ENCODE measurements at places on chromosomes 12 and 14.

GRCh38 chr14:102593061-102593824 is 794 bp downstream of the RCOR1 start:
- DNase-seq: peak; percentile 77

DNA sequence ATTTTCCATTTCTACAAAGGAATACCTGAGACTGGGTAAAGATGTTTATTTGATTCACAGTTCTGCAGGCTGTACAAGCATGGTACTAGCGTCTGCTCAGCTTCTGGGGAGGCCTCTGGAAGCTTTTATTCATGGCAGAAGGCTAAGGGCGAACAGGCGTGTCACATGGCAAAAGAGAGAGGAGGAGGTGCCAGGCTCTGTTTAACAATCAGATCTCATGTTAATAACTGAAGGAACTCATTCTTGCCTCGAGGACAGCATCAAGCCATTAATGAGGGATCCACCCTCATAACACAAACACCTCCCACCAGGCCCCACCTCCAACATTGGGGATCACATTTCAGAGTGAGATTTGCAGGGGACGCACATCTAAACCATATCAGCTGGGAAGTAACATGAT is 36.0 kb downstream of the PRB3 start:
- DNase-seq: no peak

- no peak for DNase-seq
Measured at GRCh38 chr12:93803424-93803807, 126.2 kb downstream of the CRADD start.

GRCh38 chr12:96219700-96220206 is 25.6 kb downstream of the ELK3 start:
- DNase-seq: no peak

- DNase-seq: no peak
Measured at GRCh38 chr12:131872154-131873051, 22.0 kb upstream of the ULK1 start.

GRCh38 chr14:100841066-100841760 is 15.3 kb downstream of the MEG3 start:
- DNase-seq: peak; percentile 34

DNA sequence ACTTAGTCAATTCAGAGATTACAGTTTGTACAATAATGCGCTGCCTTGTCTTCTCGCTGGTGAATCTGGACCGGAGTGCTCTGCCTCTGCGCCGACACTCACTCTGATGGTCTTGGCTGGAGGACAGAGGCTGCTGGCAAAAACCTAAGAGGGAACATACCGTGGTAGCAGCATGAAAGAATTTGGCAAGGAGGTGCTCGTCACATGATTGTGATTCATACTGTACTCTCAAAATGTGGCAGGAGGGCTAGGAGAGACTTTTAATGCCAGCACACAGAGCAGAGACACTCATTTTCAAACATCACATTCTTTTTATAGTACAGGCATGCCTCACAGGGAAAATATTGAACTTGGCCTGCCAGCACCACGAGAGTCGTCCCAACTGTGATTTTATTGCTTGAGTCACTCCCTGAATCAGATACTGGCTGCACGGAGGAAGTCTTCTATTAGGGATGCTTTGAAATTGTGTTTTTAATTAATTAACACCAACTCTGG is 67.8 kb downstream of the HMGA2 start:
- DNase-seq: peak; percentile 50

DNA sequence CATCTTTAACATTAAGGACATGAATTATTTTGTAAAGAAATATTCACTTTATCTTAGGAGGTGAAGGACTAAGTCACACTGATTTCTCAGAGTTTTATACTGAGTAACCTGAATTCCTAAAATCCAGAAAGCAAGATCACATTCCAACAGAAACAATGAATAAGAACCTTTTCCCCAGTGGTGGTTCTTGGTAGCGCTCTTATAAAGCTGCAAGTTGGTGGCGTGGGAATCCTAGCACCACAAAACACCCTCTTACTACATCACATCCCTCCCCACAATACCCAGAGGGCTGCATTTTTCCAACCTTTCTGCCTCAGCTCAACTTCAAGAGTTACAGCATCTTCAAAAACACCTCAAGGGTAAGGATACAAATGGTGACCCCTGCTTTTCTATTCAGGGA is 44.0 kb upstream of the SMUG1 start:
- no peak for DNase-seq

- DNase-seq: no peak
Measured at GRCh38 chr14:65231286-65231980, 129.1 kb upstream of the MAX start.

DNA sequence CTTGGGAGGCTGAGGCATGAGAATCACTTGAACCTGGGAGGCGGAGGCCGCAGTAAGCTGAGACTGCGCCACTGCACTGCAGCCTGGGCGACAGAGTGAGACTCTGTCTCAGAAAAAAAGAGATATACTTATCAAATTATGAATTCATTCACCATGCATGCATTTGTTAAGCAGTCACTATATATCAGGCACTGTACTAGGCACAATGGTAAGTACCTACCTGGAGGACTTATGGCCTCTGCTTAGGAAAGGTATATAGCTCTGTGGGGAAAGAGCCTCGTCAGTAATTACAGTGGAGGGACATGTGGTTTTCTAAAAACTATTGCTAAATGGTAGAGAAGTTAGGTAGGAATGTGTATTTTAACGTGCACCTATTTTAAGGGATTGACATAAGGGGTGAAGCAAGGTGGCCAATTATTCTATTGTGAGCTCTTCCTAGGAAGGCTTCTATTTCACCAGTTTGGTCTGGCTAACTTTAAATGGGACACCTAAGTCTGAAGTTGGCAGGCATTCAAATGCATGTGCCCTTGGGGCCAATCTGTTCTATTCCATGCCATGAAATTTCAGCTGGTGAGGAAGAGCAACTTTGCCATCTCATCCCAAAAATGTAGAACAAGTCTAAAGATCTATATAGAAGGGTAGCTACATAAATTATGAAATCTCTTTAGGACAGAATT is 15.0 kb downstream of the TCP11L2 start:
- DNase-seq: no peak

- DNase-seq: no peak
Measured at GRCh38 chr14:56881181-56881580, 70.9 kb upstream of the OTX2 start.

DNA sequence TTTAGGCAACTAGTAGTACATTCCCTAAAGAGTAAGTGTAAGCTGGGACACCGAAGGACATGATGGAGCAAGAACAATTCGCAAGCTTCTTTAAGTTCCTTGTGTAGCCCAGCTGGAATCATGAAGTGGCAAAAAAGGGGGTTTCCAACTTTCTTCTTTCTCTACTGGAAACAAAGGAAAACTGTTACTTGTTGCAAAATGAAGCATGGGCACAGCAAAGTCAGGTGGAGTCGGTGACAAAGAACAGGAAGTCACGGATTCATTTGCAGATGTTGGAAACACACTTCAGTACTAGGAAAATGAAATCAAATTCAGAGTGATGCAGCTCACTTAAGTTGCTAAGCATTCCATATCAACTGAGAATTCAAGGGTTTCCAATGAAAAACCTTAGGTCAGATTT is 706.9 kb upstream of the STXBP6 start:
- no peak for DNase-seq

GRCh38 chr12:89774645-89775044 is 66.0 kb upstream of the ATP2B1 start:
- DNase-seq: no peak

- no peak for DNase-seq
Measured at GRCh38 chr14:87008965-87009364, 984.0 kb downstream of the GALC start.

DNA sequence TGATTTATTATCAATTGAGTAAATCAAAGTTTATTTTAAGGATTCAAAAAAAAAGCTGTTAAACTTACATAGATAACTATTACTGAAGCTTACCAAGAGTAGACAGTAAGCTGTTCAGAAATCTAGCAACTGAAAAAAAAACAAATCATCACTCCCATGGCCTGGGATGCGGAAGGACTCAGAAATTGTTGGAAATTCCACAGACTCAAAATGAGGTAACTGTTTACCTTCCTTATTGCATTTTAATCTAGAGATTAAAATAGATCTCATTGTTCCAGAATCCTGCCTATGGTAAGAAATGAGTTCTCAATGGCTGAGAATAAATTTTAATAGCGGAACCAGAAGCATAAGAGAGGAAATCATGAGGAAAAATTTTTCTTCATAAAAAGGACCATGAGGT is 87.2 kb downstream of the PPM1H start:
- no peak for DNase-seq

DNA sequence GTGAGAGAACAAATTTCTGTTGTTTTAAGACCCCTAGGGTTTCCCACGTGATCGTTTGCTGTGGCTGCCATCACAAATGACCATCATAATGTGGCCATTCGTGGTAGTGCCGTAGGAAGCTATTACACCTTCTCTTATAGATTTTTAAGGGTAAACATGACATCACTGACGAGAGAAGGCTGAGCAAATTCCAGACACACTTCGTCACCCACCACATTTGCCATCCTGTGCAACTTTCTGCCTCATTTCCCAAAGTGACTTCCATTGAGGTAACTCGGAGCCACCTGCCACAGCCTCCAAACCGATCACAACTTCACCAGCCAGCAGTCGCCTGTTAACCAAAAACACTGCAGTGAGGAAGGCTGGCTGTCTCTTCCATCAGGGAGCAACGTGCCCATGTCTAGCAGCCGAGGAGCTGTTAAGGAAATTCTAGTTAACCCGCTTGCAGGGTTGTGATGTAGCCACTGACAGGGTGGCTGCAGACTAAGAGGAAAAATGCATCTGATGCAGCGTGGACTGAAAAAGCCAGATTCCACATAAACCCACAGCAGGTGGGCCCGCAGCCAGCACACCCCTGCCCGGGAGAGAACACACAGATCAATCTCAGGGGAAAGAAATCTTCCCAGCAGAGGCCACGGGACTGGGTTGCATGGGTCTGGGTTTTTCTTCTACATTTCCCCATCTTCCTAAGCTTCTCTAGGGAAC is 44.6 kb downstream of the CCDC85C start:
- DNase-seq: no peak

DNA sequence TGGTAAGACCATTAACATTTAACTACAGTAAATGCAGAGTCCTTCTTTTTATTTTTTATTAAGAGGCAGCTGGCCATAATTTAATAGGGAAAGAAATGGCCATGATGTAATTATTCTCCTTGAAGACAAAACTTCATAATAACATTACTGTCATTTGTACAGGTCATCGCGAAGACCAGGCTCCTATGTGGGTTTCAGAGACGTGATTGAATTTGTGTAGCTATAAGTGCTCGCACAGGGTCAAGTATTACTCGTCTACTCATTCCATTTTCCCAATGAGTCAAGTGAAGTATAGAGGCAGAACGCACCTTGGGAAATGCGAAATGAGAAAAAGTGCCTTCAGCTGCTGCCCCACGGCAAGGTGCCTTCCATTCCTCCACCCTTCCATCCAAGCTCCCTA is 40.4 kb downstream of the EGLN3 start:
- no peak for DNase-seq

DNA sequence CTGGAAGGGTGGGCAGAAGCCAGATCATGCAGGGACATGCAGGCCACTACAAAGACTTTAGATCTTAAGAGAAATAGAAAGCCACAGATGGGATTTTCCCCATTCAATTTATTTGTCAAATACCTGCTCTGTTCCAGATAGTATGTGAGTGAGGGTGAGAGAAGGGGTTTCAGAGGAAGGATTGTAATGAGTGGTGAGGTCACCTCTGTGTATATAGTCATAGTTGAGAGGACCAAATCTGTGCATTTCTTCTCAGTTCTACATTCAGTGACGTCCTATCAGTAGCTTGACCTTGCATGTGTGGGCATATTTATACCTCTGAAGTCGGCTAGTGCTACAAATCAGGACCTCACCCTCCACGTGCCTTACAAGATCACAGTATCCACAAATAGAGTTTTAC is 31.2 kb upstream of the RBM19 start:
- no peak for DNase-seq

GRCh38 chr14:33799705-33800570 is 150.9 kb downstream of the EGLN3 start:
- DNase-seq: peak; percentile 50

- no peak for DNase-seq
Measured at GRCh38 chr12:63967358-63968145, 123.1 kb downstream of the SRGAP1 start.

DNA sequence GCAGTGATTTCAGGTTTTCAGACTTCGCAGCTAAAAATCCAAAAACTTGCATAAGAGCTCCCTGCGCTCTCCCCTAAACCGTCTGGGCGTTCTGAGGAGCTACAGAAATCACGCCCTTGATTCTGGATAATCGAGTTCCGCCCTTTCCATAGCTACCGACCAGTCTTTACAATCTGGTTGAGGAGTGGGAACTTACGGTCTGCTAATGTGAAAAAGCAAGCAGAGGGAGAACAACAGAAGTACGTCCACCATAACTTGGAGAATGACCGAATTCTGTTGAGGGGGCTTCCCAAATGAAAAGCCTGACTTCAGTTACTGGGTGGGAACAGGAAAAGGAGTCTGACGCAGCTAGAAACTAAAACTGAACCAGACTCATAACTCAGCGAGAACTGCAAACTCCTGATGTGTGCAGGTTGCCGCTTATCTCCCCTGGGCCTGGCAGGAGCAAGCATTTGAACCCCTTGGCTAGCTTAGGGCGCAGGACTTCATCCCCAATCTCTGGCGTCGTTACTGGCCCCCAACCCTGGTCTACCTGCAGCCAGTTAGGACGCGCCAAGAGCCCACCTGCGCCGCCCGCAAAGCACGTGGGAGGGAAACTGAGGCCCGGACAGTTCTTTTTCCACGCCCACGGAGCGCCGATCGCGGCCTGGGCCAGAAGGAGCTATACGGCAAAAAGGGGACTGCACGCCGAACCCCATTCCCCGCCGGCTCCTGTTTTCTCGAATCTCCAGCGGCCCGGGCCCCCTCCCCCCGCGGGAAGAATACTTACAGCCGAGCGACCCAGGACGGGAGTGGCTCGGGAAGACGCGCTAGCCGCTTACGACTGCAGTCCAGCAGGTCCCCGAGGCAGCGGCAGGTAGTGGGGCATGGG is 838 bp downstream of the LRIG3 start:
- peak; percentile 60 for DNase-seq

- no peak for DNase-seq
Measured at GRCh38 chr12:14505626-14506596, 61.8 kb downstream of the PLBD1 start.

DNA sequence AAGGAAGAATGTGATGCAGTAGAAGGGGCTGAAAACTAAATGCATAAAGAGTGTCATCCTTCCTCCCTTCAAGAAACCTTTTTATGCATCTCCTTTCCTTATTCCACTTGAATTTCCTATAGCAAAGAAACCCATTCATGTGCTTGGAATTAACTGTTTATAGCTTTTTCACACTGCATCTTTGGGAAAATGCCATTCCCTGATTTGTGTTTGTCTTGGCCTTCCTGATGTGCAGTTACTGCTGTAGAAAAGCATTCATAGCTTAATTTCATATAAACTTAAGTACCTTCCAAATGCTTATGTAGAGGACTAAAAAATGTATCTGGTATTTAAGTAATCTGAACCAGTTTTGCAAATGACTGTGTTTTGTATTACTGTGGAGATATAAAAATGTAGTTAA is 61.8 kb downstream of the SDR9C7 start:
- no peak for DNase-seq

- no peak for DNase-seq
Measured at GRCh38 chr12:5244513-5244972, 187.4 kb upstream of the NTF3 start.

All from mucosa of descending colon (tissue), 3 donors.